Testis (tissue), 5 donors: ENCODE measurements at places on chromosomes 4 and X. TPM values are rescaled to one million over a fixed set of nuclear protein-coding genes. Genes with fewer than 3 reads are reported as not detected.
A peak's percentile ranks its signal among the peaks of the same experiment; 100 is the strongest.

The ARHGAP6 gene
- polyA plus RNA-seq, result 4.8 TPM

DNA sequence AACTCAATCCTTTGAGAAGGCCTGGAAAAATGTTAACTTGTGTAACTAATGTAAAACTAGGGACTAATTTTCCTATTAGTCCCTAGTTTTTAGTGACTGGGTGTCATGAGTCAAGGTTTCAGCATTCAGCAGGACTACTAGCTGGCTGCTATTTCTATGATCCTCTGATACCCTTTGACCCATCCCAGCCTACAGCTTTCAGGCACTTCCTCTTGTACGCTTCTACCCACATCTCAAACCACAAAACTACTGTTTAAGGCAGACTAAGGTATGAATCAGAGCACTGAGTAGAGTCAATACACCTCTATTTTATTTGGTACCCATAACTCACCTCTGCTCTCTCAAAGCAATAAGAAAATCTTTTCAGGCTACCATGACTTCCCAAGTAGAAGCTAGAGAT, 809.6 kb downstream of the PDHA2 start:
- DNase-seq, result no peak

DNA sequence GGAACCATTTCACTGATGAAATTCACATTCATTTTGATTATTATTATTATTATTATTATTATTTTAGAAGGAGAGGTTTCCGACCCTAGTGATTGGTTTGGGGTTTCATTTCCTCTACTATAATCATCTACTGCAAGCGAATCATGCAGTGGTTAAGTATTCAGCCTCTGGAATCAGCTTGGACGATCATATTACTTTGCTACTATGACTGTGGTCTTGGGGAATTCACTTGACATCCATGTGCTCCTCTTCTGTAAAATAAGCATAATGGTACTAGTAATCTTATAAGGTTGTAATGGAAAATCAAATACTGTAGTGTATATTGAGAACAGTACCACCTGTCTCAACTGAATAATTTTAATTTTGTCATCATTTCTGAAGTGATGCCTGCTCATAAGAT, 132.1 kb upstream of the SLC4A4 start:
- DNase-seq, result no peak

DNA sequence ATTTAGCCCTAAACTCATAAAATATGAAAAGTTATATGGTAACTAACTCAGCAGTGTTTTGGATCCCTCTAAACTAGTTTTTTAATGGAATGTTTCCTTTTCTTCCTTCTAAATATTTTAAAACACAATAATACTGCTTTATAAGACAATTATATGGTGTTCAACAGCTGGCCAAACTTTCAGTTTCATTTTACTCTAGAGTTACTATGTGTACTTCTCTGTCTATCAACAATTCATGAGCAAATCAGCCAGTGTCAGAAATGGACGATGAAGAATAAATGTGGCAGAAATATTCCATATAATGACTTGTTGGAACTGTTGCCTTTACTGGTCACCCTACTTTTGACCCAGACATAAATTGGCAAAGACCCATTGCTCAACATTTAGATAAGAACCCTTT, 64.8 kb upstream of the CXXC4 start:
- no peak for DNase-seq

DNA sequence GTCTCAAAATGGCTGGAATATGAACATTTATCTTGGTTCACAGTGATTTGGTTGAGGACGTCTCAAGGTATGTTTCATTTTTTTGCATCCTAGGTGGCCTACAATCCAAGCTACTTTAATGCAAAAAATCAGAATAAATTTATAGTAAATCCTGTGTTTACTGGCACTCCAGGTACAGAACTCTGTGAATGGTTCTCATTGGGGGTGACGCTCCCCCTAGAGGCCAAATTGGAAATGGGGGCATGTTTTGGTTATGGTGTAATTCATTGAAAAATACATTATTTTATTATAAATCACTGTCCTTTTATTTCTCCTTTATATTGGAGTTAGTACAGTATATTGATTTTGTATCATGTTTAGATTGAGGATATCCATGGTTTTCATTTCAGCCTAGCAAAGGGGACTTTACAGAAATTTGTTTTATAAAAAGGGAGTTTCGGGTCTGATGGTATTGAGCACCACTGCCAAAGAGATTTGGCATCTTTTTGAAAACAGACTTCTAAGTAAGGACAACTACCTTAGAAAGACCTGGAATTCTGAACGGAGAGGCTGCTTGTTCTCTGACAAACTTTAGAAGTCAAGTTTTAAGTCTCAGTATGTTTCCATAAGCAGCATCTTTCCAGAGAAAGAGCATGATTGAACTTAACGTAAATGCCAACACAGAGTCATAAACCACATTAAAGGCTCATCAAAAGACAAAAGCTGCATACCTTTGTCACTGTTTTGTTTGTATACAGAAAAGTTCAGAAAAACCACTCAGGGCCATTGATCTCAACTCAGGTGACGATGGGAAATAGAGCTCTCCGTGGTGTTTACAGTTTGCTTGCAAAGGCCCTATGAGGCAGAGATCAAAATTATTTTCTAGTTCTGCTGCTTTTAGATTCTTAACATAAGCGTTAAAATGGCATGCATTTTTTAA, 19.4 kb downstream of the MTM1 start:
- no peak for DNase-seq

DNA sequence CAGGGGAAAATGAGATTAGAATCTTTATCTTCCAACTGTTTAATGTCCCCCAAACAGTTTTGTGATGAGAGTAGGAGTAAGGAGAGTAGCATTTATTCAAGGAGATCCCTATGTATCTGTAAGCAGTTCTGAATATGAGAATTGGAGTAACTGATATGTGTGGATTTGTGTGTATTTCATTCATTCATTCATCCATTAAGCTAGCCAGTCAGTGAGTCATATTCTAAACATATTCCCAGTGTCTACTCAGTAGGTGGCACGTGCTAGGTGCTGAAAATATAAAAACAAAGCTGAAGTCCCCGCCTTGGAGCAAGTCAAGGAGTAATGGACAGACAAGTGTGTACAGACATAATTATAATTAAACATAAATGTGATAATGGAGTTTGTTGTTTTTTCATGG, 12.4 kb upstream of the STX18 start:
- DNase-seq, result no peak

The SSX2 gene
- polyA plus RNA-seq, result 9.1 TPM

- DNase-seq, result no peak
Measured at GRCh38 chrX:95291561-95291960, 1393.1 kb upstream of the DIAPH2 start.

The ADH1B gene
- 24.6 TPM for polyA plus RNA-seq

DNA sequence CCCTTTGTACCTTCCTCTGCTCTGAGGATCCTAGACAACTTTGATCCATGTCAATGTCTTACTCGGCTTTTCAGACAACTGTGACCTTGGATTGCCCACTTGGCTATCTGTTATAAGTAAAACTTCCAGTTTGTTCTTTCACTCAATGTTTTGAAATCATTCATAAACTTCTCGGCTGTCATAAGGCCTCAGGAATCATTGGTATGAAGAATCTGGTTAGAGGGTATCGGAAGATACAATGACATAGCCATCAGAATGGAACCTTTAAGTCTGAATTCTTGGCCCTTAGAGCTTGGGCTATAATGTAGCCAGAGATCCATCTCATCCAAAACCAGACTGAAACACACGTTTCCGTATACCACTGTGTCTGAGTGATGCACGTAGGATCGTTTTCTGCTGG, 59.0 kb upstream of the WDR1 start:
- DNase-seq, result no peak

The ANKRD50 gene
- 26.8 TPM for polyA plus RNA-seq

The GALNT7 gene
- polyA plus RNA-seq, result 18.0 TPM

- no peak for DNase-seq
Measured at GRCh38 chrX:107560980-107561379, 67.3 kb upstream of the PRPS1 start.

- no peak for DNase-seq
Measured at GRCh38 chr4:99708551-99708950, 50.9 kb upstream of the C4orf54 start.

DNA sequence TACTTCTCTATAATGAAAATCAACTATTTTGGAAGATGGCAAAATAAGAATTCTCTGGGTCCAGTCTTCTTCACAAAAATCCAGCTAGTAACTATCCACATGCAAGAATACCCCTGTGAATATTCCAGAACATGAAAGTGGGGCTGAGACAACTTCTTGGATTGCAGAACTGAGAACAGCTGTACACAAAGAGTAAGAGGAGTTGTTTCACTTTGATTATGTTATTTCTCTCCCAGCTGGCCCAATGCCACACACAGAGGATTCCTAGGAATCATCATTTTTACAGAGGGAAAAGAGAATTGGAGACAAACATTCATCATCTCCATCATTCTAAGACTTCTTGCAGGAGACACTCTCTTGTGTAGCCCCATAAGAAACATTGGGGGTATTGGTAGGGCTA, 782.2 kb upstream of the LCORL start:
- peak; percentile 18 for DNase-seq

The WAS gene
- 4.7 TPM for polyA plus RNA-seq

GRCh38 chrX:31058284-31058683, 13.6 kb downstream of the FTHL17 start:
- DNase-seq, result no peak

- DNase-seq, result no peak
Measured at GRCh38 chrX:154063234-154063633, 34.3 kb downstream of the MECP2 start.

The FRAS1 gene
- polyA plus RNA-seq, result 2.2 TPM

The ADH4 gene
- polyA plus RNA-seq, result 0.86 TPM

DNA sequence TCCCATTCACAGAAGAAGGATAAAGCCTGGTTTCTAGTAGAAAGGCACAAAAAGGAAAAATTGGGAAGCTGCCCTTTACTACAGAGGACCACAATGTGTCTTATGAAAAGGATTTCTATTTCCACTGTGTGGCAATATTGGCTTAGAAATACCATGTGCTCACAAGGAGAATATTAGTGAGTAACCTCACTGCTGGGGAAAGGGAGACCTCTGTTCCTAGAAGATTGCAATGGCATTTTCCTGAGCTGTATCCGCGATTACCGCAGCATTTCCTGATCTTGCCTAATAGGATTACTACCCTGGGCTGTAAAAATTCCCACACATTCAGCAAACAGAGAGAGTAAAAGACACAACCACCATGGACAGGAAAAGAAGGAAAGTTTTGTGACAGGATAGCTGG, 308.8 kb upstream of the TECRL start:
- no peak for DNase-seq

The TSC22D3 gene
- 65.5 TPM for polyA plus RNA-seq
